Activated CD4-positive, alpha-beta T cell treated with anti-CD3 and anti-CD28 coated beads, Interleukin-2, amount 50 U/mL, for 4 hours (primary cell): ENCODE measurements at places on chromosomes 5 and 9.

GRCh38 chr5:34606101-34606500, 50.0 kb upstream of the RAI14 start:
- DNase-seq = no peak

DNA sequence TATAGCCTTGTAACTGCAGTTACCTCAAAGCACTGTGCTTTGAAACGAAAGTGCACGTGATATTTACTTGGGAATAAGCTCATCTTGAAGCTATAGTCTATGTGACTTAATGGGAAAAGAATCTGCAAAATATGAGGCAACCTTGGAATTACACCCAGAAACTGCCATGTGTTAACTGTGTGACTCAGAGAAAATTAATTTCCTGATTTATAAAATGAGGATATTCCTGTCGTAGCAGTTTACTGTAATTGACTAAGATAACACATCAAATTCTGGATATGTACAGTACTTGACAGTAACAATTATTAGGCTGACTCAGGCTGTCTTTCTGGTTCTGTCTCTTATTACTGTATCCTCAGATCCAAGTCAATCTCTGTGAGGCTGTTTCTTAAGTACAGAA, 1079.9 kb upstream of the ACO1 start:
- DNase-seq = no peak

DNA sequence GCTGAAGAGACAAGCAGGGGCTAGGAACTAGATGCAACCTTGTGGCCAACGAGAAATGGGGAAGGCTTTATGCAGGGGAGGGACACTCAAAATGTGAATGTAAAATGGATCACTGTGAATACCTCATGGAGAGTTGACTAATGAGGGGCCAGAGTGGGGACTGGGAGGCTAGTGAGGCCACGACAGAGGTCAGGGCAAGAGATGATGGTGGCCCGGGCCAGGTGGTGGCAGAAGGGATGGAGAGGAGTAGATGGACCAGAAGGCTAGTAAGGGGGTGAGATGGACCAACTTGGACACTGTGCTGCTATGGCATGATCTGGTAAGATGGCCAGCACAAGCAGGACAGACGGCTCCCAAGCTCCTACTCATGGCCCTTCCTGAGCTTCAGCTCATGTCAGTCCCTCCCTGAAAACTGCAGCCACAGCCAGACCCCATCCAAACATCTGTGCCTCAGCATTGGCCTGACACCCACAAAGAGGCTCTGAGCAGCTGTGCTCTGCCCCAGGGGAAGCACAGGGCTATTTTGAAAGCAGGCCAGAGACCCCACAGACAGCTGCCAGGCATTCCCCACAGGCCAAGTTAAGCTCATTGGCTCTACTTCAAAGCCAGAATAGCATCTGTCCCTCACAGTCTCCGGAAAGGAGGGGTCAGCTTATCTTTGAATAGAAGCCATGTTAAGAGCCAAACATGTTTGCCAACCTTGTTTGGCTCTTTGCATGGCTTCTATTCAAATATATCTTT, 22.1 kb downstream of the P4HA2 start:
- no peak for DNase-seq

- no peak for DNase-seq
Observed at GRCh38 chr9:82543726-82544125, 519.2 kb downstream of the RASEF start.

DNA sequence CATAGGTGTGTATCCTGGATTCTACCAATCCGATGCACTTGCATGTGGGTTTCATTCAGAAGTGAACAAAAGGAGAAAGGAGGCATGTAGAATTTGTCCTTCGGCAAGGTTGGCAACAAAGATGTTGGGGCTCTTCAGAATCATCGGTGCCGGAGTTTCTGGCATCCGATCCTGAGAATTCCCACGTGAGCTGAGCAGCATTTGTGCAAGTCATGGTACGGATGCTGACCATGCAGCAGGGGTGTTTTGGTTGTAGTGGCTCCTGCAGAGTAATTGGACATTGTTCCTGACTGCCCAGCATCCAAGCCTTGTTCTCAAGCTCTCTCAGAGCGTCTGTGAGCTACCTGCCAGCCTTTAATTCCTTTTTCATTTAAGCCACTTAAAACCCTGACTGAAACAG, 19.0 kb upstream of the POC5 start:
- DNase-seq = no peak

DNA sequence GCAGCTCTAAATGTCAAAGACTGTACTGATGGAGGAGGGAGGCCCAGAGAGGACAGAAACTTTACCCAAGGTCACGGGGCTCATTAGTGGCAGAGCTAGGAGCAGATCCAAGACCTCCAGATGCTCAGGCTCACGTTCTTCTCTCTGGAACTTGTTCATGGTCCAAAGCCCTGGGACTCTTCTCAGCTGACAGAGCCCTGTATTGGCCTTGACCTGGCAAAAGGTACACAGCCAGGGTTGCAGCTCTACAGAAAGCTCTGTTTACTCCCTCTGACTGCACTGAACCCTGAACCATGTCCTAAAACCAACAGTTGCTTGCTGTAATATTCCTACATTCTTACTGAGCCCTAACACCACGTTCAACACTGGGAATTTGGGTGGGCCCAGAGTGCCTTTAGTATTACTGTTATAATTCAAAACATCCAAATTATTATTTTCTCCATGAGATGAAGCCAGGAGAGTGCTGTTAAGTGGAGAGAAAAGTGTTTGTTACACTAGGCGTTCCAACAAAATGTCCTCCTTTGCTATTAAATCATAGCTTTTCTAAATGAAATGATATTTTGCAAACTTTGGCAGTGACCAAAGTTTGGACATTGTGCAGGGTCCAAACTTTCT, 602.4 kb upstream of the CLINT1 start:
- no peak for DNase-seq

- DNase-seq = no peak
Observed at GRCh38 chr5:98321361-98321760, 452.1 kb upstream of the RGMB start.

DNA sequence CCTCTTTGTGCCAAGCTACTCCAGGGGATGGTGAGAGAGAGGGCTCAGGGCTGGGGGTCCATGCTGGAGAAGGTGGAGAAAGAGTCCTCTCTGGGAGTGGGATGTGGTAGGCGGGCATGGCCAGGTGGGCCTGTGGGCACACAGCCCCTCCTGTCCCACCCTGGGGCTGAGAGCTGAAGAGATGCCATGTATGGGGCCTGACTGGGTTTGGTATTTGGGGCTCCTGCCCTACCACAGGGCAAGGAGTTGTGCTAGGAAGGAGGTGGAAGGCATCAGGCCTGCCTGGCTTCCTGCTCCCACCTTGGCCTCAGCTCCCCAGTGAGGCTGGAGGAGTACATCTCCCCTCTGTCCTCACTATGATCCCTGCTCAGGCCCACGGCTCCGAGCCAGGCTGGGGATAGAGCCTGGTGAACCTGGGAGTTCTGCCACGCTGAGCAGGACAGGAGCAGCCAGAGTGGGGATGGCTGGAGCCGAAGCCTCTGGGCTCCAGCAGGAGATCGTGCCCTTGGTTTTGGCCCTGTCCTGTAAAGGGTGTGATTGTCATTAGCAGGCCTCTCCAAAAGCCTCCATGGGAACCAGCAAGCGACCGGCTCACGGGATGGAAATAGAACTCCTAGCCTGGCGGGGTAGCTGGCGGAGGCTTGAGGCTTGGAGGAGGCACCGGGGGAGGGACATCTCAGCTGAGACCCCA, 75.5 kb downstream of the CACNA1B start:
- DNase-seq = no peak
